ENCODE measurements at places on chromosomes 4 and X.
A peak's percentile ranks its signal among the peaks of the same experiment; 100 is the strongest.

- DNase-seq, result no peak
Measured at GRCh38 chr4:109486007-109486406, 52.4 kb downstream of the SEC24B start.

DNA sequence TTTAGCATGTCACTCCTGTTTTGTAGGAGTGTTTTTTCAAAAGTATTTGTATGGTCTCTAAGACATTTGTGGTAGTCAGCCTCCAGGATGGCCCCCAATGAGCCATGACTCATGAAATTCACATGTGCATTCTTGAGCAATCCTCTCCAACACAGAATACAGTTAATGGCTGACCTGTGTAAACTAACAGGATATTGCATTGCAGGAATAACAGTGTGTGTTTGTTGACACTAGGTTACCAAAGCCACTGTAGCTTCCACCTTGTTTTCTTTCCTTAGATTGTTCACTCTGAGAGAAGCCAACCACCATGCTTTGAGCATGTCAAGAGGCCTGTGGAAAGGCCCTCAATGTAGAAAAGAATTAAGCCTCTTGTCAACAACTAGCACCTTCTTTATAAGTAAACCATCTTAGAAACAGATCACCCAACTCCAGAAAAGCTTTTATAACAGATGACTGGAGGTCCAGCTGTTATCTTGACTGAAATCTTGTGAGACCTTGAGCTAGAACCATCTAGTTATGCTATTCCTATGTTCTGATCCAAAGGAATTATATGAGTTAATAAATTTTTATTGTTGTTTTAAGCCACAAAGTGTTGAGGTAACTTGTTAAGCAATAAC lies 28.5 kb downstream of the TBCK start:
- peak; percentile 98 for DNase-seq

- no peak for DNase-seq
Measured at GRCh38 chr4:156538651-156539257, 432.8 kb downstream of the PDGFC start.

DNA sequence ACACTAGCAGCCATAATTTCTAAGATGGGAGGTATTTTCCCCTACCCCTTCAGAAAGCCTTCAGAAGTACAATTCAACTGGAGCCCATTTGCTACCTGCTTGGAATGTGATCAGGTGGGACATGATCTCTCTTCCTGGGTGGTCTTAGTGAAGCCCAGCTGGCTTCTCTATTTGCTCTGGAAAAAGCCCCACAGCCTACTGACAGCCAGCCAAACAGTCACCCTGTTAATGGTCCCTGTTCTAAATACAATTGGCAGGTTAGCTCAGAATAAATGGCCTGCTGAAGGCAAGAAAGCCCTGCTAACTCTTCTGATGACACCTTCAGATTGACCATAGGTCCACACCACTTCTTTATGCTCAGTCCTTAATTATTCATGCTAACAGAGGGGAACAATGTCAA lies 39.9 kb downstream of the HS6ST2 start:
- DNase-seq, result no peak

- no peak for DNase-seq
Measured at GRCh38 chr4:2305766-2306501, 44.0 kb upstream of the MXD4 start.

- peak; percentile 96 for DNase-seq
Measured at GRCh38 chr4:34181311-34181841, 2062.9 kb downstream of the ARAP2 start.

DNA sequence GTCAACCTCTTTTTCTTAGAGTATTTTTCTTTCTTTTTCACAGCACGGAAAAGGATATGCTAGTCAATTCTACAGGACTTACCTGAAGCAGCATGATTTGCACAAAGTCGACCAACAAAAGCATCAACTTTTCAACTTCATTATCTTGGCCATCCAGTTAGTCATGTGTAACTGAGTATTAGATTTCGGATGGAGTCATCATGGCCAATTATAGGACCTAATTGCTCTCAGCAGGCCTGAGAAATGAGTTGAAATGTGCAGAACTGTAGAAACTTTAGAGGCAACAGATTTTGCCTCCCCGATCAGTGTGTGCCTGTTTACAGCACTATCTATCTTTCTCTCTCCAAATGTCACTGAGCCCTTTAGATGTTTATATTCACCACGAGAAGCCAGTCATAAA lies 41.0 kb downstream of the PCDH10 start:
- DNase-seq, result no peak

DNA sequence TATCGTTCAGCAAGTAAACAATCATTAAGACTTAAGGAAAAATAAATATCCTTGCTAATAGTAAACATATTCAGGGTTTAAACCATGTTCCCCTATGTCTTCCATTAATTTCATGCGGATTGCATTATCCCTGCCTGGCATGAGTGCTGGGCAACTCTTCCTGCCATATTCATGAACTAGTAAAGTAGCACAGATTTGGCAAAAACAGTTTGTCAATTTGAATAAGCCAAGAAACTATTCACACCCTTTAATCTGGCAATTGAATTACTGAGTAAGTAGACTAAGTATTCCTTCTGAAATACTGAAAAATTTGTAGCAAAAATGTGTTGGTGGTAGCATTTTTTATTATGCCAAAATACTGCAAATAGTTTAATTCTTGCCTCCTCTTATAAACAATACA lies 512.0 kb downstream of the NLGN4X start:
- DNase-seq, result no peak

DNA sequence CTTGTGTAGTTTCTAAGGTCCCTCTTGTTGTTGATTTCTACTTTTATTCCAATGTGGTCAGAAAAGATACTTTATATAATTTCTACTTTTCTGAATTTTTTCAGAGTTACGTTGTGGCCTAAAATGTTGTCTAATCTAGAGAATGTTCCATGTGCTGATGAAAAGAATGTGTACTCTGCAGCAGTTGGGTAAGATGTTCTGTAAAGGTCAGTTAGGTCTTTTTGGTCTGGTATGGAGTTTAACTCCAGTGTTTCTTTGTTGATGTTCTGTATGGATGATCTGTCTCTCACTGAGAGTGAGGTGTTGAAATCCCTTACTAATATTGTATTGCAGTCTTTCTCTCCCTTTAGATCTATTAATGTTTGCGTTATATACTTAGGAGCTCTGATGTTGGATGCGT lies 37.0 kb upstream of the GPRIN3 start:
- no peak for DNase-seq

GRCh38 chrX:53305219-53305995 lies 24.0 kb upstream of the IQSEC2 start:
- DNase-seq, result no peak

- peak; percentile 49 for DNase-seq
Measured at GRCh38 chr4:18366892-18367291, 345.3 kb upstream of the LCORL start.

DNA sequence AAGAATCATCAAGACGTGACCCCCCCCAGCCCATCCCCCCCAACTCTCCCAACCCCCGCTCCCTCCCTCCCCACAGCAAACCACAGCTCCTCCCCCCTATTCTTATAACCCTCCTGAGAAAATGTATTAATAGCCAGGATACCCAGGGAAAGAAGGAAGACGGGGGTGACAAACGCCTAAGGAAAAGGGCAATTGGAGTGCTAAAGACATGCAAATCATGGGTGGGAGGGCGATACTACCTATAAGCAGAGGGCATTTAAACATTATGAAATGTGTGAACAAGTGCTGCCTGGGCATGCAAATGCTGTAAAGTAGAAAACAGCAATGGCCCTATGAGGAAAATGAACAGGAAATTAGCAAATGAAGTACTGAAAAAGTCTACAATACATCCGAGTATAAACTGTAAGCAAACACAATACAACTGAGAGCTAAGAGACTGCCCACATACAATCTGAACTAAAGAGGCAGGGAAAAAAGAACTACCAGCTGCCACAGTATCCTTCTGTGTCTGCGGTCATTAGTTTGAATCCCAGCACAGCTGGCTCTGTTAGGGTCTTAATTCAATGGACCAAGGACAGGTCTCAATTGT lies 2.4 kb downstream of the CXXC4 start:
- no peak for DNase-seq

GRCh38 chrX:112071132-112071531 lies 11.4 kb downstream of the TRPC5 start:
- no peak for DNase-seq

DNA sequence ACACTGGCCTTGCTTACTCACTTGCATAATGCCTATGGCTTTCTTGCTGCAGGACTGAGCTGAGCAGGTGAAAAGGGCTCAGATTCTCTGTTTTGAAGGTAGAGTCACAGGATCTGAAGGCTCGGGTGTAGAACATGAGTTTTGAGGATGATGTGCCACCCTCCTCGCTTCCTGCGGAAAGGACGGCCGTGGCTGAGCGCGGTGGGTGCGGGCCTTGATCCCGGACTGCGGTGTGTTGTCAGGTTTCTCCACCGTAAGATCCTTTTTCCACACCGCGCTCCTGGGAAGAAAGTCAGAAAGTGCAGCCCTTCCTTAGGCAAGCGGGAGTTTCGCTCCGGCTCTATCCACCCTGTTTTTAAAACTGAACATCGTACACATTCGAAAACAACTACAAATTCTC lies 36.2 kb downstream of the ZFP42 start:
- no peak for DNase-seq

Measured in kidney tubule cell (primary cell).